CD4-positive, alpha-beta T cell treated with Interleukin-15 for 1 hour (primary cell): ENCODE measurements at places on chromosomes 13 and 19.
A peak's percentile ranks its signal among the peaks of the same experiment; 100 is the strongest.

DNA sequence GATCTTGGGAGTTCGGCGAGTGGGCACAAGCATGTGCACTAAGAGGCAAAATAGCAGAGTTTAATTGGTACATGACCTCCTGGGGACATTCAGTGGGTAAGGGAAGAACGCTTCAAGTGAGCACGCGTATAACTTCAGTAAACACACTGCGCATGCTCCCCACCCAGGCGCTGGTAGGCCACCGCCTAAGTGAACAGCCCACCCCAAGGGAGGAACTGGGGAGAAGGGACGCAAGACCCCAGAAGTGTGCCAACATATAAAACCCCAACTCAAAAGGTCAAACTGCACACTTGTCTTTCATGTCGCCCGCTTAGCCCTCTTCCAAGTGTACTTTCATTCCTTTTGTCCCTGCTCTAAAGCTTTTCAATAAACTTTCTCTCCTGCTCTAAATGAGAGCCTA is 10.5 kb upstream of the NTN5 start:
- peak; percentile 53 for DNase-seq

DNA sequence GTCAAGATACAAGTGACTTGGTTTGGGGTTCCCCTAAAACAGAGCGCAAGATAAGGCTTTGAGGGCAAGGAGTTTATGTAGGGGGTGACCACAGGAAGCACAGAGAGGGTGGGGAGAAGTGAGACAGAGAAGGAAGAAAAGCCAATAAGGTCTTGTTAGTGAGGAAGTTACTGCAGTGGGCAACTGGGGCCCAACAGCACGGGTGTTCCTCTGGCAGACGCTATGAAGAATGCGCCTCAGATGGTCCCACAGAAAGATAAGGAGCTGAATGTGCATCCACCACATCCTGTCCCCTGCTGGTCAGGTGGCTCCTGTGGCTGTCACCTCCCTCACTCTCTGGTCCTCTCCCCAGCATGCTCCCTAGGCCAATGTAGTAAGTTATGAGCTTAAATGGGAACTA is 333.5 kb downstream of the TSHZ3 start:
- peak; percentile 24 for DNase-seq

- no peak for DNase-seq
Measured at GRCh38 chr19:40469011-40469410, 2.2 kb downstream of the SPTBN4 start.

GRCh38 chr19:41546386-41546789 is 29.6 kb upstream of the CEACAM21 start:
- peak; percentile 57 for DNase-seq

- DNase-seq, result no peak
Measured at GRCh38 chr19:16882146-16882545, 6.7 kb upstream of the F2RL3 start.

DNA sequence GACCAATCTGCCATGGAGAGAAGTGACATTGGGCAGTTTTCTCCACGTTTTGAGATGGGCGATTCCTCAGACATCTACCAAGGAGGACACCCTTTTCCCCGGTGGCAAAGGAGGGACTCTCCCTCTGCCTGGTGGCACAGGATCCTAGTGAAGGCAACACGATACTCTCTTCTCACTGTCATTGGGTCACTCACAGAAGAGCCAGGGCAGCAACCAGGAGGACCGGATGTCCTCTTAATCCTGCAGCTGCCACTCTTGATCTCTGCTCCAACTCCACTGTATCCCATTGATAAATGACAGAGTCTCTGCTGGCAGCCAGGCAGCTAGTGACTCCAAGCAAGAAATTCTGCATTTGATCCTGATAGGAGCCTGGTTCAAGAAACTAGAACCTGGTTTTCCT is 42.2 kb downstream of the COL4A2 start:
- no peak for DNase-seq

DNA sequence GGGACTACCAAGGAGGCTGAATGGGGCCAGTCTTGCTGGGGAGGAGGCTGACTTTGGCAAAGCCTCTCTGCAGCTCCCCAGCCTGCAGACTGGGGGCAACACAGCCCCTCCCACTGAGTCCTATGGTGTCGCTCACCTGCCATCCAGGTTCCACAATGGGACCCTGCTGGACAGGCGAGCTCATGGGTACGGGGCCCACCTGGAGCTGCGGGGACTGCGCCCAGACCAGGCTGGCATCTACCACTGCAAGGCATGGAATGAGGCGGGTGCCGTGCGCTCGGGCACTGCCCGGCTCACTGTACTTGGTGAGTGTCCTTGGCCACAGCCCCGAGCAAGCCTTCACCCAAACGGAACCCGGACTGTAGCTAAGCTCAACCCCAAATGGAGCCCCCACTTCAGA is 5.0 kb downstream of the CILP2 start:
- DNase-seq, result no peak

- DNase-seq, result no peak
Measured at GRCh38 chr13:65453982-65454381, 1776.2 kb downstream of the PCDH9 start.

DNA sequence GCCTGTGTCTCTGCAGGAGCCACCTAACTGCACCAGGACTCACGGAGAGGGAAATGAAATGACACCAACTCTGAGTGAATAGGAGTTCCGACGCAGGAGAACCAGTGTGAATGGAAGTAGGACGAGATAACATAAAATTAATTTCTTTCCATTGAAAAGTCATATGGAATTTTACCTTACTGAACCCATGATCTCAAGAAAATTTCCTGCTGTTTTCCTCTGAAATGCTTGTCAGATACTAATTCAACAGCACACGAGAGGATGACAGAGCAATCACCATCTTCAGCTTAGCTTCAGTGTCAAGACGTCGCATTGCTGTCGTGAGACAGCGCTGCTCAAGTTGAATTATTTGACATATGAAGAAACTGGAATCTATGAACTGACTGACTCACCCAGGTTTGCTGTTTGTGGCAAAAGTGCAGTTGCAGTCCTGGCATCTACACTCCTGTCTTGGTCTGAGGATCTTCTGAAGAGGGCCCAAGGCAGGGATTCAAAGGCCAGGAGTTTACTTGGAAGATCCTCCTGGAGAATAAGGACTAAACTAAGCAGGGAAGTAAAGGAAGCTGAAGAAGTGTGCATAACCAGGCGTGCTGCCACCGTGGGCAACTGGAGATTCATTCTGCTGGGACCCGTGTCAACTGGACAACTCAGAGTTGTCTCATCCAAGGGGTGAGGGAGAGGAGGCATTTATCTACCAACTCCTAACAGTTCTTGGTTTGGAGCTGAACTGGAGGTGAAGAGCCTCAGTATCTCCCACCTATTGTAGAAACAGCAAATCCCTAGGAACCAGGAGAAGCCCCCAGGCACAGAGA is 214.4 kb upstream of the IRS2 start:
- DNase-seq, result no peak

- DNase-seq, result no peak
Measured at GRCh38 chr13:74046431-74046830, 87.8 kb downstream of the KLF12 start.

DNA sequence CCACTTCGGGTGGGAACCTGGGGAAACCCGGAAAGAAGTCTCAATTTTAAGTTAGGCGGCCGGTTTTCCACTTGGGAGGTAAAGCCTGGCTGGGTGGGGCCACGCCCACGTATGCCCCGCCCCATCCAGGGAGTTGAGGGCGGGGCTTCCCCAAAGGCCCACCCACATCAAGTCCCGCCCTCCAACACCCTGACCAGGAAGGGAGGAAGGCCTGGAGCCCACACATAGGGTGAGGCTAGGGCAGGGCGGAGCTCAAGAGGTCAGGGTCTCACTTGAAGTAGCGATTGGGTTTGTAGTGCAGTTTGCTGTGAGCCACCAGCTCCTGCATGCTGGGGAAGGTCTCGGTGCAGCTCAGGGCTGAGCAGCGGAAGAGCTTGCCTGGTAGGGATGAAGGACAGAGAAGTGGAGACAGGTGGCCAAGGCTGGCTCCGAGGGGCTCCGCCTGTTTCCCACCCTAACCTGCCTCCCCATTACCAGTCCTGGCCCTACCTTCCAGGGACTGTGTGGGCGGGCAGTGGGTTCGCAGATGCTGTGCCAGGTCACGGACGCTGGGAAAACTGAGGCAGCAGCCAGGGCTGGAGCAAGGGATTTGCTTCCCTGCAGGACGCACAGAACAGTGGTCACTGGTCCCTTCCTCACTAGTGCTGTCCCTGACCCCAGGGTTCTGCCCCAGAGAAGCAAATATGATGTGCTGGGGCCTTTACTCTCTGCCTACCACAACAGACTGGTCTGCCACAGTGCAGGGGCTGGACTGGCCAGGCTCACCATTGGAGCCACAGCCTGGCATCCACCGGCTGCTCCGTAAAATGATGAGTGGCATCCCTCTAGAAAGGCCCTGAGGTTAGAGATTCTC is 1.6 kb downstream of the ZNF414 start:
- DNase-seq, result no peak

DNA sequence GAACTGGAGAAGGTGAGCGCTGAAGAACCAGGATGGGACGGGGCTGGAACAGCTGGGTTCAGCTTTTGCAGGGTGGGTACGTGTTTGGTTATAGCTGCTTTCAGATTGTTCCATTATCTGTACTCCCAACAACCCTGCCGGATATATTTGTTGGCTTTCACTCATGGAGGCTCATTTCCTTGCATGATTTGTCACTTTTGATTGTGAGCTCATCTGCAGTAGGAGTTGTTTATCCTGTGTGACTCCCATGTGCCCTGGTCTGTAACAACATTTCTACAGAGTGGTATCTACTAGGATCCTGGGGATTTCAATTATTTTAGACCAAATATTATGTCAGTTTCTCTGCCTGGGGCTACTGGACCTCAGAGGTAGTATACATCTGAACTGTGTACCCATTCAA is 5.4 kb downstream of the ARL11 start:
- DNase-seq, result no peak

DNA sequence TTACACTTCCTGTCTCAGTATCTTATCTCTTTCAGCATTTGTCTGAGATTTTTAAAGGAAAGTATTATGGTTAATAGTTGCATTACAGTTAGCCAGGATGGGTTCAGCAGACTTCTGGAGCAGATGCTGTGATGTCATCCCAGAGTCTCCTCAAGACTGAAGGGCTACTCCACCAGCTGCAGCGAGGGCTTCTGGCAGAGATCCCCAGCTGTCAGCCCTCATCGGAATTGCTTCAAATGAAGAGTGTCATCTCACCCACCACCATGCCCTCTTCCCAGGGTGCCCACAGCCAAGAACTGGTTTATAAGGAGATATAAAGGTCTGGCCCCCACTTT is 84.4 kb downstream of the FAM216B start:
- DNase-seq, result no peak

DNA sequence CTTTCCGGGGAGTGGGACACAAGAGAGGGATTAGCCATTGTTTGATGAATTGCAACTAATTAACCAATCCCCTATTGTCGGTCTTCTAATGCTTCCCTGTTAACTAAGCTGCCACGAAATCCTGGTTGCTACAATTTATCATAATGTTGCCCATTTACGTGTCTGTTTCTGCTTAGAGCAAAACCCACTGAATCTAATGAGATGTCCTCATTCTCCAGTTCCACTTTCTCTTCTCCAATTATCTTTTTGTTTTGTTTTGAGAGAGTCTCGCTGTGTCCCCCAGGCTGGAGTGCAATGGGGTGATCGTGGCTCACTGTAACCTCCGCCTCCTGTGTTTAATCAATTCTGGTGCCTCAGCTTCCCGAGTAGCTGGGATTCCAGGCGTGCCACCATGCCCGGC is 5.2 kb upstream of the DPP9 start:
- no peak for DNase-seq

- DNase-seq, result no peak
Measured at GRCh38 chr19:46970815-46971214, 48.8 kb upstream of the NPAS1 start.

- DNase-seq, result no peak
Measured at GRCh38 chr19:15188851-15189250, 11.9 kb downstream of the NOTCH3 start.

DNA sequence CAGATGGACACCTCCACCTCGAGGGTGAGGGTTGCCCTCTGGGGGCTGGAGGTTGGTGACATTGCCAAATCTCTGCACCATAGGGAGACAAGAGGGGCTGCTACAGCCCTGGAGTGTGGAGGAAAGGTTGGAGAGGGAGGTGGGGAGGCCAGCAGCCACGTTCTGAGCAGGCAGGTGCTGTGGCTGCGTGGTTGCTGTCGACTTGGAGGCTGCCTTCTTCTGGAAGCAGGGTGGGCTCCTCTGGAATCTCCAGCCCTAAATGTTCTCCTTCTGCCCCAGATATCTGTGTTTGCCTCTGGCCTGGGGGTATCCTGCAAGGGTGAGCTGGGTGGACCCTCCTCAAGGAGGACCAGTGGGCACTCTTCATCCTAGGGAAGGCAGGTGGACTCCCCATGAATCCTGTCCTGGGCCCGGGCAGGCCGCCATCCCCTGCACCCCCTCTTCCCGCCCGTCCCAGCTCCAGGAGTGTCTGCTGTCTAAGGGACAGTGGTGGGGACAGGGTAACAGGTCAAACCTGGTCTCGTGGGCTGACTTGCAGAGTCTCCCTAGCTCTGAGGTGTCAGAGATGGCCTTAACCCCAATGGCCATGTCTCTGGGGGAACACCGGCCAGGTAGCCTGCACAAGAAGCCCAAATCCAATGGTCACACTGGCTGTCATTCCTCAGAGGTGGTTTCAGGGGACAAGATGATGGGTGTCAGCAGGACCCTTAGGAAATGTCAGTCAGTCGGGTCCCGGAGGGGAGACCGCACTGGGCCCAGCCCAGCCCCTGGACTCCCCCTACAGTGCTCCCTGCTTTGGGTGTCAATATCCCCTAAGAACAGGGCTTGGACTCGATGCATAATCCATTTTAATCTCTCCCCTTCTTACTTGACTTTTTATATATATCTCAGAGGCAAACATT is 32.3 kb upstream of the ZNF536 start:
- DNase-seq, result no peak

GRCh38 chr13:99144306-99144705 is 56.3 kb upstream of the UBAC2 start:
- no peak for DNase-seq

- DNase-seq, result no peak
Measured at GRCh38 chr13:113762075-113762474, 3.0 kb downstream of the TMEM255B start.

DNA sequence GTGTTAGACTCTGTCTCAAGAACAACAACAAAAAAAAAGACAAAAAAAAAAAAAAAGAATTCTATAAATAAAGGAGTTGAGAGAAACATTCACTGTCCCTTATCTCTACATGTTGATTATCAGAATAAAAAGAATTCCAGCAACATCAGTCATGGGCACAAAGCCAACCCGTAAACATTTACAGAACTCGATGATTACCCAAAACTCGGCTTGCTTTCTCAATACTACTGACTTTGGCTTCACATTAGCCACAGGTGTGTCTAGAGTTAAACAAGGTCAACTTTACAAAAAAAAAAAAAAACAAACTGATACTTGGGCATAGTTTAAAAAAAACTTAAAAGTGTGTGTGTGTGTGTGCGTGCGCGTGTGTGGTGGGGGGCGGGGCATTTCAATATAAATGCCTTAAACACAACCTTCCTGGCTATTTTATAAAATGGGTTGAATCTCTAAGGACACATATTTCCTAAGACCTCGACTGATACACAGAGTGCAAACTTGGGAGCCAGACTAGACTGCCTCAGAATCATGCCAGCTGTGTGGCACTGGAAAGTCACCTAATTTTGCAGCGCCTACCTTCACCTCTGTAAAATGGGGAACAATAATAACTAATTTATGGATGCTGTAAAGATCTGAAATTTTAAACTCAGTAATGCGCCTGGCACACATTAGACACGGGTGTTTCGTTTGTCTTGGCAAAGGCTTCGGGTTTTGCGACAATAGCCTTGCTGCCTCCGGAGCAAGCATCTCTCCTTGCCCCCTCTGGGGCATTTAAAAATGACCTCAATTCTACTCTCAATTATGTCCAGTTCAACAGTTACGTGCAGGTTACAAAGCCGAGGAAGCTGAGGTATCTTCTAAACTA is 922 bp downstream of the EBPL start:
- no peak for DNase-seq
